ENCODE measurements at places on chromosomes 2 and 18.

DNA sequence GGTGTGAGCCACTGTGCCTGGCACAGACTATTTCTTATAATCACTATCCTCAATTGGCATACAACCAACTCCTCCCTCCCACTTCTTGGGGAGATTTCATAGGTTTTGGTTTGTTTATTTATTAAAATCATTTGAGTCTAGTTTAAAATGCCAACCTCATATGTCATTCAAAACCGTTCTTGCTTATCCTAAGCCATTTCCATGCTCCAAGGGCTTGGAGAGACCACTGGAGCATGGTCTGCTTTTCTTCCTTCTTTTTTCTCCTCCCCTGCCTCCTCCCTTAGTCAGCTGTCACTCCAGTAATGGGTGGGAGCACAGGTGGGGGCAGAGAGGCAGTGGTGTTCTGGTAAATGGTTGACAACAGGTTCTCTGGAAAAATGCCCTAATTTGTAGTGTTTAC is 20.4 kb upstream of the KCNS3 start:
- DNase-seq: no peak

DNA sequence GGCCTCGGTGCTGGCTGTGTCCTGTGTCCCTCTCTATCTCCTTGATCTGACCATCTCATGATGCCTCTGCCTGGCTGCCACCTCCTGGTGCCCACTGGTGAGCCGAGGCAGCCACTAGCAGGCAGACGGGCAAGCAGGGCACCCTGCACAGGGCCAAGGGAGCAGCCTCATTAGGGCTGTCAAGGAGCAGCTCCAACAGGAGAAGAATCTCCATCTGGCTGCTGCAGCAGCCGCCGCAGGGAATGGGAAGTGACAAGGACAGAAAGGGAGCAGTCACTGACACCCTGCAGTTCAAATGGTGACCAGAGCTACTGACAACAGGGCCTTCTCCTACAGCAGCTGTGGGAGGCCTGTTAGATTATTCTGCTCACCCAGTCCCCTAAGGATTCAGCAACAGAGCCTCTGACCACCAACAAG is 32.6 kb downstream of the ALPK2 start:
- no peak for DNase-seq

DNA sequence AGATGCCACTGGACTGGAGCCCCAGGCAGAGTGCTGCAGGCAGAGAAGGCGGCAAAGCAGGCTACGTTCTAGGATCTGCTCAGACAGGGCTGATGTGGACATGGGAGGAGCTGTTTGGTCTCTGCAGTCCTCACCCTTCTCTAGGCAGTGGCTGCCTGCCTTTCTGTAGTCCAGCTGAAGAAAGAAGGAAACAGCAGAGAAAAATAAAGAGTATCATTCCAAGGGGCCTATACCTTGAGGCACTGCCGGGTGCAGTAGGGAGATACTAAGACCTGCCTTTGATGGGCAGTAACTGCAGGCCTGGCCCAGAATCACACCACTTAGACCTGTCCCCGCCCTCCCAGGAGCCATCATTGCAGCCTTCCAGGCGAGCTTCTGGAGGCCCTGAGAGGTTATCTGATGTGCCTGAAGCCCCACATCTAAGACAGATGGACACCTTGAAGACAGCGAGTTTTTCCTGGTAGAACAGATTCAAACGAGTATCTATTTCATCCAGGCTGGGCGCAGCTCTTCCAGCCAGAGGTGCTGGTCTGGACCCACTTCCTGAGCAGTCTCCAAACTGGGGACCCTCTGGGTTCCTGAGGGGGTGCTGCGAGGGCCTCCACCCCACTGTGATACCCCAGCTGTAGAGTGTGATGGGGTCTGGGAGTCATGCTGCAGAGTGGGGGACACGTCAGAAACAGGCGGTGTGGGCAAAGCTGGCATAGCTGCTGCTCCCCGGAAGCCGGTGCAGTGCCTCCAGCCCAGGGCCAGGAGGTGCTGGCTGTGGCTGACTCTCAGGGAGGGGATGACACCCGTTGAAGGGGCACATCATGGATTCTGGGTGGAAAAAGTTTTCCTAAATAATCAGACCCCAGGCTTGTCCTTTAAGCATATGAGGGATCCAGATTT is 87.3 kb upstream of the OTOS start:
- DNase-seq: no peak

DNA sequence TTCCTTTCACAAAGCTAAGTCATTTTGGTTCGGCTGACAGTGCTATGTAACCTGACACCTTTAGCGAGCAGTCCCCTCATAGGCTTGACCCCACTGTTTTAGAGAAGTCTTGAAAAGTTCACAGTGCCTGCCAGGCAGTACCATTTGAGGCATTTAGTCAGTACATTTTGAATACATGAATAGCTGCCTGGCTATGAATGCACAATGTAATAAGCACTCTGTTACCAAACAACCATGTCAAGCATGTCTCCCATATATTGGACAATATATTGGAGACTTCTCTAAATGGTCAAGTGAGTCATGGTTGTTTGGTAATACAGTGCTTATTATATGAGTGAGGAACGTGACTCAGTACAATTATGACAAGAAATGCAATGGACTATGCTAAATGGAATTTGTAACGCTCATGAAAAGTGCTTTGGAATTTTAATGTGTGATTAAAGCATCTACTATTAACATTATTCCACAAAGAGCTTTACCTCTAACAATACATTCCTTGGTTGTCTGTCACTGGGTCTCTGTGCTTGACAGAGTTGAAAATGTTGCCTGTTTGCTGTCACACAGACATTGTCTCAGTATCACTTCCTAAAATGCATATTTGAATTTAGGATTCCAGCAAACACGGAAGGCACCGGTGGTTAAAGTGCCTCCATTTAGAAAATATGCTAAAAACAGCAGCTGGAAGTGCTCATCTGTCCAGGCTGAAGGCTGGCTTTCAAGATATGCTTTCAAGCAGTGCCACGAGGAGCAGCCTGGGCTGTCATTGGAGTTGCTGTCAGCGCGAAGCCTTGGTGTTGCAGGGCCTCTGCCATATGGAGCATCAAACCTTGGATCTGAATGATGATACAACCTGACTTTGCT is 458.6 kb downstream of the FBXO15 start:
- no peak for DNase-seq

DNA sequence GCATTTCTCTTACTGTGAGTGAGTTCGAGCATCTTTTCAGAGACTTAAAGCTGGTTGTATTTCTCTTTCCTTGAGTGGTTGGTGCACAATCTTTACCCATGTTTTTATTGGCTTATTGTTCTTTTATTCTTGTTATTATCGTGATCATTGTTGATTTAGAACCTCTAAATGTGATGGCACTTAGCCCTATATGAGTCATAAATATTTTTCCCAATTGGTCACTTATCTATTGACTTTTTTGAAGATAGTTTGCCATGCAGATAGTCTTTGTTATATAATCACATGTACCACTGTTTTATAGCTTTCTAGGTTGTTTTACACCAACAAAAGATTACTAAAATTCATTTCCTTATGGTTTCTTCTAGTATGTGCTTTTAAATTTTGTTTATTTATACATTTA is 141.6 kb upstream of the MSH6 start:
- DNase-seq: no peak

DNA sequence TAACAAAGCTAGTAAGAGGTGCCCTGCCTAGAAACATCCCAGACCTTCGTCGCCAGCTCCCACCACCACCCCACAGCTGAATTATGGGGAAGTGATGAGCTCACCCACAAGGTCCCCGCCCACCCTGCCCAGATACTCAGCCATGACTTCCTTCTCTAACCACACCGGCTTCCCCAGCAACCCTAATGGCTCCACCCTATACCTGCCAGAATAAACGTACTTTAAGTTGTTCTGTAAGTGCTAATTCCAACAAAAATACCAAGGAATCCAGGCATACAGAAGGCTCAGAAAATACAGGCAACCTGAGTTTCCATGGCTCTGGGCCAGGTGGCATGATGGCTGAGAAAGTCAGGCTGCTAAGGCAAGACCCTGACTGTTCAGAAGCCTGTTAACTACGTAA is 39.1 kb downstream of the TMEM163 start:
- no peak for DNase-seq

DNA sequence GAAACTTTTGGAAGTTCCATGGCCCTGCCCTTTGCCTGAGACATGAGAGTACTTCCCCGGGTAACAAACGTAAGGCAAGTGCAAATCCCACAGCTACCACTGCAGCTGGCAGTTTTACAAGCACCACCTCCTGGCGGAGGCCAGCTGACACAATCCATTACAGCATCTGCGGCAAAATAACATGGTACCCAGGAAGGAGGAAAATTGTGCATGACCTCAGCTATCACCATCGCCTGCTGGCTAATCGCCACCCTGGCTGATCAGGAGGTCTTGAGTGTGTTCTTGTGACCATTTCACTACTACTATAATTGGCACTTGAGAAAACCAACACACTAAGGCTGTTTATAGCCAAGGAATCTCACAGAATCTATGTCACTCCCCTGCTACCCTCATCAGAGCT is 71.7 kb upstream of the SERPINE2 start:
- DNase-seq: no peak

GRCh38 chr2:63425079-63425416 is 163.2 kb downstream of the WDPCP start:
- no peak for DNase-seq

DNA sequence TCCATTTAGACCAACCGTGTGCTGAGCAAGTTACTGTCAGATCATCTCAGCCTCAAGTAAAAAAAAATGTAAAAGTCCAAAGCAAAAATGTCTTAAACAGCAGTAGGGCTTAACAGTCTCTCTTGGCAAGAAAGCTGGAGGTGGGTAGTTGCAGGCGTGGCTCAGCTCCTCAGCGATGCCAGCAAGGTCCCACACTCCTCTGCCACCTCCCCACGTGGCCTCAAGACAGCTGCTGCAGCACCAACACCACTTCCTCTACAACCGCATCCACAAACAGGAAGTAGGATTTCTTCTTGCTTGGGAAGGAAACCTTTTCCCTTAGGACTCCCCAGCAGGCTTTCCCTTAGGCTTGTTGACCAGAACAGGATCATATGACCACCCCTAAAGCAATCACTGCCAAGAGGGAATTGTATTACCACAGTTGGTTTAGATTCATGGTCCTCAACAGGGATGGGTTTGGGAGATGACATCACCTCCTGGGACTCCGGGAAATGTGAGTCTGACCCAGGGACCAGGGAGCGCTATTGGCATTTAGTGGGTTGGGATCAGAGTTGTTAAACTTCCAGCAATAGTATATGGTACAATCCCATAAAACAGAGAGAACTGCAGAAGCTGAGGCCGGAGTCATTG is 97.1 kb downstream of the MAPK4 start:
- no peak for DNase-seq

- DNase-seq: no peak
Observed at GRCh38 chr2:118049816-118050140, 35.9 kb upstream of the CCDC93 start.

- no peak for DNase-seq
Observed at GRCh38 chr18:9987345-9987744, 73.5 kb downstream of the VAPA start.

- no peak for DNase-seq
Observed at GRCh38 chr2:105473011-105473410, 74.2 kb upstream of the FHL2 start.

DNA sequence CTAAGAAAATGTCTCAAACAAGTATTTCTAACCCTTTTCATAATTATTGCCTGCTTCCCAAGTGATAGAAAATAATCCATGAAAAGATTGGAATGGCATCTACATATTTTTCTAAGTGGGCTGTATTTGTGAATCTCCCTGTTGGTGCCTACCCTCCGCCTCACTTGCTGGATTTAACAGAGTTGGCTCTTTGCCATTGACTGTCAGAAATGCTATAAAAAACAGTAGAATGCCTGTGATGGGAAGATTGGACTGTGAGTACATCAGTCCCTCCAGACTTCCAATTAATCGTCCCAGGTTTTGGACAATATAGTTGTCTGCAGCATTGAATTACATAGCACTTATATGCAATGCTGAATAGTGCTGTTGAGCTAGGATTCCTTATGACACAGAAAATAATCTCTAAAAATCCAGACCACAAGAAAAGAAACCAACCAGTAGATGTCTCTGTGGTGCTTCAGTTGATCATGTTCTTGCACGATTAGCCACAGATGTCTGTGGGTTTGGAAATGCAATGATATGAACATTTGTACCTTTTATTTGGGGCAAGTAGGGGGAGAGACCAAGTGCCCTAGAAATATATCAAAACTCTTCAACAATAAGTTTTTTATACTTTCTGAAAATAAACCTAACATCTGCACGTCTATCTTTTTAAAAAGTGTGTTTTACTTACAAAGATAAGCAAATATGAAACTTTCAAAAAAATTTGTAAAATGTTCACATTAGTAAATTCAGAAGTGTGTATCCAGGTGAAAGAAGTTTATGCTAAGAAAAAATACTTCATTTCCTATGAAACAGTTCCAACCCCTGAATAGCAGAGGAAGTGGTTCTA is 88.5 kb downstream of the DYNAP start:
- no peak for DNase-seq

DNA sequence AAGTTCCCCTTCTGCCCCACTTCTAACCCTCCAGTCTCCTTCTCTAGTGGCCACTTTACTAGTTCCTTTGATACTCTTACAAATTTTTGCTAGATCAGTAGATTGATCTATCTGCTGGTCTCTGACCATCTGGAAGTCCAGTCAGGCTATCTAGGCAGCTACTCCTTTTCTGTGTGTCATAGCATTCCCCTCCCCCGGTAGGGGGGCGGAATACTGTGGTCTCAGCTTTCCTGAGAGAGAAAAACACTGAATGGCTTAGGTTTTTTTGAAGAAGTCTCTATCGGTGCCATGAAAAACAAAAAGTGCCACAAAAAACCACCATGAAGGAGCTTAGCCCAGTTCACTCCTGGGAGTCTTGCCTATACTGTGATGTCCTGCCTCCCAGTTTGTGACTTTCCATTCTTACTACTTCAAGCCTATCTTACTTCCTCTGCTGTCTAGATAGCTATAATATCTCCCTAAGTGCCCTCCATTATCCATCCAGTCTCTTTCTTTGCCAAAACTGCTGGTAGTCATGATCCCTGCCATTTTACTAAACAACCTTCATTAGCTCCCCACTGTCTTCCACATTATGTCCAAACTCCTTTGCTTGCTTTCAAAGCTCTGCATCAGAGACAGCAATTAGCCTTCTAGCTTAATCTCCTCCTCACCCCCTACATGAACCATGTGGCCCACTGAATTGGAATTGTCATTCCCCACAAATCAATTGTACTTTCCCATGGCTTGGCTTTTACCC is 29.9 kb downstream of the TPGS2 start:
- DNase-seq: no peak

DNA sequence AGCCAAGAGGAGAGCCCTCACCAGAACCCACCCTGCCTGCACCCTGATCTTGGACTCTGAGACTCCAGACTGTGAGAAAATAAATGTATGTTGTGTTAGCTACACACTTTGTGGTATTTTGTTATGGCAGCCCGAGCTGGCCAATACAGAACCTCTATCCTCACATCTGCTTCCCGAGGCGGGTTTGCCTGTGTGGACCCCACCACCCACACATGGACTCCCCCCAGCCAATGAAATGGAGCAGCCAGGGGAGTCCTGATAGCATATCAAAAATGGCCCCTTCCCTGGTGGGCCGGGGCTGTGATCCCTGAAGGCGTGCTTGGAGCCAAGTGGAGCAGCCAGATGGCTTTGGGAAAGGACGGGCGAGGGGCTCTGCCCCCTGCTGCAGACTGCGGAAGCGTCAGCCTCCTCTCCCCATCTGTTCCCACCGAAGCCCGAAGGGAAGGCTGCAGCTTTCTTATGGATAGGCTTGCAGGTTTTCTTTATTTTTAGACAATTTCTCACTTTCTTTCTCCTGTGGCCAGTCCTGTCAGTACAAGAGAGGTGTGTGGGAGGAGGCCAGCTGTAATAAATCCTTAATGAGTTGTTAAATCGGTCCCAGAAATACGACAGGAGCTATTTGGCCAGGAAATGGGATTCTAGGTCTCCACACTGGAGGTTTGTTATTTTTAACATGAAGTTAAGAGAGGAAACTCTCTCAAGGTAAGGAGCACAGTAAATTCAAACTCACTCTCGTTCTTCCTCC is 34.4 kb downstream of the TEX51 start:
- no peak for DNase-seq

- DNase-seq: no peak
Observed at GRCh38 chr2:227724394-227725039, at the start of gene SCYGR6. TSS of gene SCYGR6 (minus strand) at chr2:227724757. CDS start at chr2:227724757, 0 bp downstream.
